Stimulated activated CD8-positive, alpha-beta memory T cell treated with anti-CD3 and anti-CD28 coated beads, Interleukin-4, amount 100 ng/mL, for 1 hour (primary cell): ENCODE measurements at places on chromosomes 4 and X.

DNA sequence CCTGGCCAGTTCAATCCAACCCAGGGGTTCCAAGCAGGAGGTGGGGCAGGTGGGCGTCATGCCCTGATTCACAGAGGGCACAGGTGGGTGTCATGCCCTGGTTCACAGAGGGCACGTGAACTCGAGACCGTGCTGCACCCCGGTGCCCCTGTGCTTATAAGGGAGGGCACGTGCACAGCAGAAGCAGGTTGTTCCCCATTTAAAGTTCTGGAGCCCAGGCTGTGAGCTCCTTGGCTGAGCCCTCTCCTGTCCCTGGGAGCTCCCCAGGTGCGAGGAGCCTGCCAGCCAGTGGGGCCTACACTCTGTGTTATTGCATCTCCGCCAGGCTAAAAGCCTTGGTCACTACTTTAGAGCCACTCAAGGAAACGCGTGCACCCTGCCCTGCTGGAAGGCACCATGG lies 3.2 kb upstream of the CPZ start:
- DNase-seq = no peak

- no peak for DNase-seq
Observed at GRCh38 chrX:136759968-136760367, 20.8 kb downstream of the ARHGEF6 start.

DNA sequence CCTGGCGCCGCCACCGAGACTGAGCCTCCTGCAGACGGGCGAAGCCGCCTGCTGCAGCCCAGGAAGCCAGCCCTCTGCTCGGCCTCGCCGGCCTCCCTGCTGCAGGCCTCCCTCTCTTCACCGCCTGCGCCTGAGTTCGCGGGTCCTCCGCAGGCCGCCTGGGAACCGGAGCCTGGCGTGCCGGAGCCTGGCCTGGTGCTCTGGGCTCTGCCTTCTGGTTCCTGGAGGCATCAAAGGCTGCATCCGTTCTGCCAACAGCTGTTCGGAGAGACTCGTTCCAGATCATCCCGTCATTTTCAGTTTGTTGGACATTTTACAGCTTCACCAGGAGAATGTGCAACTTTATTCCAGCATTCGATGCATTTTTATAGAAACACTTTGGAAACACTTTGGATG lies 178.0 kb downstream of the DCLK2 start:
- DNase-seq = no peak

DNA sequence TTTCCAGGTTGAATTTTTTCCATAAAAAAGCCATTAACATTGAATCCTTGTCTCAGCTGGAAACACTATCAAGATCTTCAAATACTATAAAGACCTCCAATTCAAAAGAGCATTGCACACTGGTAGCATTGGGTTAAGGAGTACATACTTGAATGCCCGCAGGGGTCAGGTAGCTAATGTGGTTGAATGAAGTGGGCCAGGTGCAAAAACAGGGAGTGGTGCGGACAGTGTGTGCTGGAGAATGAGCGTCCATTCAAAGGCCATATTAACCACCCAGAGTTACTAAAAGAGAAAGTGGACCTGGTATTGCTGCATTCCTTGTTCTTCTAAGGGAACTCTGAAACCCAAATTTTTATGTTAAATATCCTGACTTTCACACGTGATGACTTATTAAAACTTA lies 91.6 kb downstream of the NYX start:
- no peak for DNase-seq

DNA sequence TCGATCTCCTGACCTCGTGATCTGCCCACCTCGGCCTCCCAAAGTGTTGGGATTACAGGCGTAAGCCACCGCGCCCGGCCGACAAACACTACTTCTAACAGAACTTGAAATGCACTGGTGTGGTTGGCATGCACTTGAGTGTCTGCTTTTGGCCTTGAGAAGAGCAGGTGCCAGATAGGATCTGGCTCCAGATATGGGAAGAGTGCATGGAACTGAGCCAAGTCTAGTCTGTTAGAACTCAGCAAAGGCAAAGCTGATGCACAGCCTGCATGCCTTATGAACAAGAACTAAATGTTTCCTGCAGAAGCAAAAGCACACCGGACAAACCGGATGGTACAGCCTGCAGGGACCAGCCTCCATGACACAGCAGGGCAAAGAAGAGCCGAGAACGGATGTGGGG lies 35.1 kb upstream of the TBL1X start:
- no peak for DNase-seq

GRCh38 chr4:103422467-103423219 lies 224.5 kb upstream of the CENPE start:
- no peak for DNase-seq

DNA sequence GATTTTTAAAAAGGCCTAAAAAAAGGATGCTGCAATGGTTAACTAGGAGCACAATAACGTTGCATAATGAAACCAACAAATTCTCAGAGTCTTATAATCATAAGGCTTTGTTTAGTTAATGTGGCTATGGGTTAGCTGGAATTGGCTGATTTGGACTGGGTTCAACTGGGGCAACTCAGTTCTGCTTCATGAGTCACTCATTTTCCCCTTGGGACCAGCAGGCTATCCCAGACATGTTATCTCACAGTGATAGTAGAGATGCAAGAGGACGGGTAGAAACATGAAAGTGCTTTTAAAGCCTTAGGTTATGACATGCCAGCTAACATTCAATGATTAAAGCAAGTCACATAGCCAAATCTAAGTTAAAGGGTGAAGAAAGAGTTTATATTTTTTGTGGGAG lies 189.2 kb upstream of the GK2 start:
- DNase-seq = no peak
